ENCODE measurements at places on chromosomes 5 and 9.

DNA sequence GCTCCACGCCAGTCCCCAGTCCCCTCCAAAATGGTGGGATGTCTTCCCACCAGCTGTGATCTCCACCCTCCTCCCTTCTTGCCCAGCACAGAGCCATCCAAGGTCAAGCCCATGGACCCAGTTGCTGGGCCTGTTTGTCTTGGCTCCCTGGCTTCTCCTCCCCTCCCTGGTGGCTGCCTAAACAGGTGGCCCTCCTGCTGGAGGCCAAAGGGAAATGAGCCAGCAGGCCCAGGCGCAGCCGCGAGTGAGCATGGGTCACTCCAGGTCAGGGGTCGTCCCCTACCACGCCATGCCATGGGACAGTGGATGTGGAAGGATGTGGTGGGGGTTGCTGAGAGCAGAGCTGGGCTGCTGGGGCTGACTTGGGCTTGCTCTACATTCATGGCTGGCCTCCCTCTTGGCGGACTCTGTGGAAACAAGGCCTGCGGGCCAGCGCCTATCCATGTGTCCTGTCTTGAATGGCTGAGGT is 33.6 kb downstream of the COL15A1 start:
- no peak for DNase-seq

- no peak for DNase-seq
Observed at GRCh38 chr5:93461756-93462155, 119.3 kb downstream of the NR2F1-AS1 start.

DNA sequence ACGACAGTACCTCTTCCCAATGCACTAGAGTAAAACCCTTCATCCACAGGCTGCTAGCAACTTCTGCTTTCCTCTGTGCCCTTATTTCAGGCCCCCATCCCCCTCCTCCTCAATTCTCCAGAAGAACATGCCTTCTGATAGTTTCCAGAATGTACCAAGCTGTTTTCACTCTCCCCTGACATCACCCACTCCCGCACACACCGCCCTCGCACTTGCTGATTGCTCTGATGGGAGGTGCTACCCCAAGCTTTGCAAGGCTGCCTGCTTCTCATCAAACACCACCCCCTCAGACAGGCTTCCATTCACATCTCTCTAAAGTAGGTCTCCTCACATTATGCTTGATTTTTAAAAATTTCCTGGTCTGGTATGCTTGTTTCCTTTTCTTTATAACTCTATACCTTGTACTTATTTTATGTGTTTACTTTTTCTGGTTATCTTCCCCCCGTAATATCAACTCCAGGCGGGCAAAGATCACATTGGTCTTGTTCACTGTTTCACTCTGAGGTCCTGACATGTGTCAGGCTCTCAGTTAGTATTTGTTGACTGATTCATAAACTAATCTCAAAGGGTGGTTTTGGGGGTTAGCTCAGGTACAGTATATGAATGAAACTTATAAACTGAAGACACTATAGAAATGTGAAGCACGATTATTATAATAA is 91.0 kb upstream of the C9orf72 start:
- no peak for DNase-seq

- no peak for DNase-seq
Observed at GRCh38 chr5:89849830-89850512, 559.6 kb downstream of the CETN3 start.

GRCh38 chr5:178293400-178293799 is 60.8 kb upstream of the PHYKPL start:
- DNase-seq: no peak

DNA sequence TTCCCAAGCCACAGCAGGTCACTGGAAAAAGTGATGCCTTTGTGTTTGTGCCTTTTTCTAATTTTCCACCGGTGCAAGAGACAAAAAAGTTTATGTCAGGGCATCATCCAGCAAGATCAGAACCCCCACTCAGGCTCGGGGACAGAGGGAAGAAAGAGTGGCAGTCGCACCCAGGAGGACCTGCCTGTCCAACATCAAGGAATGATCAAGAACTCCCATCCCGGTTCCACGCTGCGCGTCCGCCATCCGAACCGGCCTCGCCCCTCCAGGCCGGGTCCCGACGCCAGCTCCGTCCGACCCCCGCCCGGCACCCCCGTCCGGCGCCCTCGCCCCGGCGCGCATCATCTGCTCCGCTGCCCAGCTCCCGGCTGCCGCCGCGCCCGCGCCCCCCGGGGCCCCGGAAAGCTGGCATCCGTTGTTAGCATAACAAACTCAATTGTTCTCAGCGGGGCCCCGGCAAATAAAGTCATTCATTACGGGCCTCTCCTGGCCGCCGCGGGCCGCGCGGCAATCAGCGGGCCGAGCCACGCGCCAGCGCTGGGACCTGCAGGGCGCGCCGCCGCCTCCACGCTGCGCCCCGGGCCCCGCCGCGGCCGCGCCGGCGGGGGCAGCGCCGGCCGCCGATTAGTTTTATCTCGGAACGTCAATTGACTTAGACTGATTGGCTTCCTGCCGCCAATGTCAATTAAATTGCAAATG is 48.1 kb downstream of the PAX5 start:
- DNase-seq: no peak

DNA sequence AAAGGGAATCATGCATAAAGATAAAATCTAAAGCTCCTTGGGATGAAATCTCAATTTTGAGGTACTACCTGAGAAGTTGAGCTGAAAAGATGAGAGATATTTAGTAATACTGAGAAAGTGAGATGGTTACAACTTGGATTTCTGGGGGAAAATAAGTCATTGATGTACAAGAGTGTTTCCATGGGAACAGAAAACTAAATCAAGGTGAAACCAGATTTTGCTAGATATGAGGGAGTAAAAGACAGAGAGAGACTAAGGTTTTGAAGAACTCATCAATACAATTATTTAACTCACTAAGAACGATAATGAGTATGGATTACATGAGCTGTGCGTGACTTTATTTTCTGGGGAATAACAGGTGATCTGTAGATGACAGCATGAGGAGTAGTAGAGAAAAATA is 10.2 kb upstream of the ST8SIA4 start:
- no peak for DNase-seq

DNA sequence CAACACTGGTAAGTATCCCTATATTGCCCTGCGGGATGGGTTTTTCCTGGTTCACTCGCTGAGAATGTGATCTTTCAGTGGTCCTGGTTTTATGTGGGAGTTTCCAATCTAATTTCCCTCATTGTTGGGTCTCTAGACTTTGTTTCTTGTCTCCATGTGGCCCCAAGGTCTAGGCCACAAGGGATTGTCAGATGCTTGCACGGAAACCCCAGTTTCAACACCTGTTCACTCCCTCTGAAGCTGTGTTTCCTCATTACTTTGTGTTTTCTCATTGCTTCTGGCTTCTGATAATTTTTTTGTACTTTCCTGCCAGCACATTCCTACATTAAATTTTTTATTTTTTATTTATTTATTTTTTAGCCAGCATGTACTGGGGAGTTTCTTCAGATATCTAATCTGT is 191.5 kb downstream of the TTLL11 start:
- DNase-seq: no peak

DNA sequence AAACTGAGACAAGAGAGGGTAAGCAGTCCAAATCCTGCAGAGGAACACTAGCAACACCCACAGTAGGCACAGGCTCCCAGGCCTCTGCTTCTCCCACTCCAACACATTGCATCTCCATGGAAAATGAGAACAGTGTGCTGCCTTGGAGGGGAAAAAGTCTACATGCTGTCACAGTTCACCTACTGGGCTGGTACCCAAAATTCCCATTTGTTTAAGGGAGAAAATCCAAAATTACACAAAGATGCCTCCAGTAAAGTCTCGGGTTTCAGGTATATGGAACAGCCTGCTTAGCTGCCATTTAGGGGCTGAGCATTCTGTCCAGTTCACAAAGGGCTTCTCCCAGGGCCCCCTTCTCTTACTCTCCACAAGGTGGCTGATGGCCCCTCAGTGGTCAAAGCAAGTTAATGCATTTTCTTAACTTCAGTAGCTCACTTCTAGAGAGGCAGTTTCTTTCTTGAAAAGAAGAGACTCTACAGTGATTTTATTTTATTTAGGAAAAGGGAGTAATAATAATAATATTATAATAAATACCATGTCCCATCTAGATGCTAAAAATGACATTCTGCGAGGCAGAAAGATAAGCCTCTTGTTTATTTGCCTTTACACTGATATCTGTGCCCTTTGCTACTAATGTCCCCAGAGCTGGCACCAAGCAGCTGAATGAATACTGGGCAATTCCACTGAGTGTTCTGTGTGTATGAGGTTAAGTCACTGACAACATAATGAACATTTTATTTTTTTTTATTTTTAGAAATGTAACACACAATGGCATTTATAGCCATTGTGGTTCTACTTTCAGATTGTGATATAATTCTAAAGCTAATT is 89.4 kb downstream of the RGS7BP start:
- DNase-seq: no peak

- DNase-seq: no peak
Observed at GRCh38 chr5:135020111-135020895, 13.7 kb downstream of the PITX1 start.

Data from tibial nerve (tissue), 4 donors.